ENCODE measurements at places on chromosomes 1 and 21.

DNA sequence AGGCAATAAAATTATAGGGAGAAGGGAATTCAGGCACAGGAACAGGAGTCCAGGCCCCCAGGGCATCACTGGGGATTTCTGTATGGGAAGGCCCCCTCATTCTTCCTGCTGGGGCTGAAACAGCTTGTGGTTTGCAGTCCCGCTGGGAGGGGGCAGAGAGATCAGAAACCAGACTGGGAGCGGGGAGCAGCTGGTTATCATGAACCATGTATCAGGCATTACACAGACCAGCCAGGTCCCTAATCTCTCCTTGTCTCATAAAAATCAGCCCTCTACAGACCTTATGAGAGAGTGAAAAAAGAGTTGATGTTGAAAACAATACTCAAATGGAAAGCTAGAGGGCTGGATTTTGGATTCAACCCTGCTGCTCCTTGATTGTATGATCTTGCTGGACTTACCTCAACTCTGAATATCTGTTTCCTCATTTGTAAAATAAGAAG lies 93.4 kb upstream of the F3 start:
- DNase-seq, result no peak

- no peak for DNase-seq
These were observed 114.3 kb downstream of the NMNAT2 start for GRCh38 chr1:183303901-183304300.

DNA sequence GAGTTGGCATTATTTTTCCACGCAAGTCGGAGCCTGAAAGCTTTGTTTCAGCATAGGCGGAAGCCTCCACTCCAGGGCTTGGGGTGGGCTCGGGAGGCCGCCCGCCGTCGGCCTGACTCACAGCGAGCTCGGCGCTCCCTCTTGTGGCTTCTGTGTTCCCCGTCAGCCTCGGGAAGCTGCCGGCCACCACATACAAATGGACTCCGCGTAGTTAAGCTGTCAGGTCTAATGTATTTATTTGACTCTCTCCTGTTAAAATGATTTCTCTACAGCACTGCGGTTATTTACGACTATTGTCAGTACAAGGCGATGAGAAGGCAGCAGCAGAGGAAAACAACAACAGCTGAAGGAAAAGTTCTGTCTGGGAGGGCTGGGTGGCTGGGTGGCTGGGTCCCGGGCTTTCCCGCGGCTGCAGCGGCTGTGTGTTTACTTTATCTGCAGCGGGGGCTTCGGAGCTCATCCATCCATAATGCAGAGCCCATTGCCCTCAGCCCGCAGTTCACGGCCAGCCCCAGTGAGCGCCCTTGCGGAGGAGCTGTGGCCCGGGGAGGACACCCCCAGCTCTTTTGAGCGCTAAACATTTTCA lies 375.7 kb upstream of the CAMK1G start:
- DNase-seq, result peak; percentile 91

- no peak for DNase-seq
These were observed 9.5 kb upstream of the ADORA3 start for GRCh38 chr1:111512931-111513330.

GRCh38 chr1:211741788-211742187 lies 66.4 kb upstream of the NEK2 start:
- DNase-seq, result no peak

- no peak for DNase-seq
These were observed 1.9 kb downstream of the TRMT13 start for GRCh38 chr1:100134872-100135271.

GRCh38 chr1:24364975-24365678 lies 46.0 kb downstream of the GRHL3 start:
- peak; percentile 64 for DNase-seq

GRCh38 chr21:21968810-21969209 lies 970.6 kb downstream of the NCAM2 start:
- no peak for DNase-seq

DNA sequence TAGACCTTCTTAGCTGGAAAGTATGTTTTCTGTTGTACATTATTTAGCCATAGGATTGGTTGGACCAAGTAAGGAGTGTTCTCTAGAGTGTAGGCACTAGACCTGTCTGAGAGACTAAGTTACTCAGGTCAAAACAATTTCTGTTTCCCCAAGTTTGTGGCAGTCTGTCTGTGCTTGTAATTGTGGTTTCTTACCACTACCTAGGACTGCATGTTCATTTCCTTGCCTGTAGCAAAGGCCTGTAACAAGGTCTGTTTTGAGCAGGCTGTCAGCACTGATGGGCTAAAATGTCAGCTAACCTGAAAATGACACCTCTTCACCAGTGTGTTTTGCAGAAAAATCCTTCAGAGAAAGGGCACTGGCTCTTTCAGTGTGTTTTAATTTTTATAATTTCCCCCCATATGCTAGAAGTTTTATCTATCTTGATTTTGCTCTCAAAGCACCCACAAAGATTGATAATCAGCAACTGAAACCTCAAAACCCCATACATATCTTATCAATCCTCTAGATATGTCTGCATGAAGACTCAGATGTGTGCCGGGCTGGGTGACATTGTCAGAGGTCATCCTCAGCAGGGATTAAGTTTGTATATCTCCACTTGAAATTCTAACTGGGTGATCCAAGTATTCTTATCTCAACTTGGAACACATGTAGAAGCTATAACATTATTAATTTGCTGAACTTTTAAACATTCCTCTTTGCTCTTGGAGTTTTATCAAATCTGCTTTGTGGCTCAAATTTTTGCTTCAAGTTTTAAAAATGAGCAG lies 50.7 kb upstream of the ST6GALNAC3 start:
- no peak for DNase-seq

- DNase-seq, result no peak
These were observed 57.4 kb downstream of the LGR6 start for GRCh38 chr1:202250982-202251381.

- DNase-seq, result no peak
These were observed 709 bp downstream of the GART start for GRCh38 chr21:33541105-33541711.

DNA sequence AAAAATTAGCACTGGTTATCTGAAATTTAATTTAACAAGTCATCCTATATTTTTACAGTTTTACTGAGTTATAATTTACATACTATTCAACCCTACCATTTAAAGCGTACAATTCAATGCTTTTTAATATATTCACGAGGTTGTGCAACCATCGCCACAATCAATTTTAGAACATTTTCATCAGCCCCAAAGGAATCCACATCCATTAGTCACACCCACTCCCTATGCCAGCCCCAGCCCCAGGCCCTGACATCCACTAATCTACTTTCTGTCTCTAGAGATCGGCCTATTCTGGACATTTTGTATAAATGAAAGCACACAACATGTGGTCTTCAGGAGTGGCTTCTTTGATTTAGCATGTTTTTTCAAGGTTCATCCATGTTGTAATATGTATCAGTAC lies 134.7 kb downstream of the PSMG1 start:
- DNase-seq, result no peak

DNA sequence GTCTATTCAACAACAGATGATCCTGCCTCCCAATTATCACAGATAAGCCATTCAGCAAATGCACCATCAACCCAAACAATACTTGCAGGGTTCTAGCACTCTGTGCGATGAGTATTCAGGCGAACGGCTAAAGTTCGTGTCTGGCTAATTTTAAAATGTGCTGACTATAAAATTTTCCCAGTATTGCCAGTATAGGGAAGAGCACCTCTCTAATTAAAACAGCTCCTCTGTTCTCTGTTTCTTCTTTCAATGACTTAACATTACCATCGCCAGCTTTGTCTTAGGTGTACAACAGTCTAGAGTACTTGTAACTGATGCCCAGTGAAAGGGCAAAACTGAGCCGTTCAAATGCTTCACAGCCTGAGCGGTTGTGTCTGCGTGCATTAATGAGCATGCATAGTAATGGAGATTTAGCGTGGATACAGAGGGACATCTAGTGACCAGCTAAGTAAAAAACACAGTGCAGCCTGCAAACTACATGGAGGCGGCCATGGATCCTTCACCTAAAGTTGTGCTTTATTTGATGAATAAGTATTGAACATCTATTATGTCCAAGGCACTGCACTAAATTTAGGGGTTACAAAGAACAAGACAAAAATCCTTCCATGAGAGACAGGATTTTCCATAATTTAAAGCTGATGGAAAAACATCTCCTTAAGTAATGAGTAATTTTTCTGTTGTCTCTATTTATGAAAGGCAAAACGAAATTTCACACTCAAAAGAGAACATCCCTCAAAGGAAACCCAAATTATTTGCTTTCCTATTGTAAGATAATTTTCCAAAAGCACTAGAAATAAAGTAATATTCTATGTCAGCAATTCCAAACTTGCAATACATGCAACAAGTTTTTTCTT lies 120.0 kb downstream of the SETD4 start:
- peak; percentile 88 for DNase-seq

- peak; percentile 100 for DNase-seq
These were observed at the start of gene FUBP1 for GRCh38 chr1:77978969-77979876. Gene FUBP1 (minus strand): TSS chr1:77979072. CDS start chr1:77979004, 68 bp downstream.

GRCh38 chr1:65420590-65421350 lies at the start of the genes LEPR and LEPROT:
Gene LEPR (plus strand): TSS chr1:65420668. CDS start chr1:65565566, 144,898 bp downstream.
Gene LEPROT (plus strand): TSS chr1:65420668. CDS start chr1:65420725, 57 bp downstream.
- peak; percentile 74 for DNase-seq

DNA sequence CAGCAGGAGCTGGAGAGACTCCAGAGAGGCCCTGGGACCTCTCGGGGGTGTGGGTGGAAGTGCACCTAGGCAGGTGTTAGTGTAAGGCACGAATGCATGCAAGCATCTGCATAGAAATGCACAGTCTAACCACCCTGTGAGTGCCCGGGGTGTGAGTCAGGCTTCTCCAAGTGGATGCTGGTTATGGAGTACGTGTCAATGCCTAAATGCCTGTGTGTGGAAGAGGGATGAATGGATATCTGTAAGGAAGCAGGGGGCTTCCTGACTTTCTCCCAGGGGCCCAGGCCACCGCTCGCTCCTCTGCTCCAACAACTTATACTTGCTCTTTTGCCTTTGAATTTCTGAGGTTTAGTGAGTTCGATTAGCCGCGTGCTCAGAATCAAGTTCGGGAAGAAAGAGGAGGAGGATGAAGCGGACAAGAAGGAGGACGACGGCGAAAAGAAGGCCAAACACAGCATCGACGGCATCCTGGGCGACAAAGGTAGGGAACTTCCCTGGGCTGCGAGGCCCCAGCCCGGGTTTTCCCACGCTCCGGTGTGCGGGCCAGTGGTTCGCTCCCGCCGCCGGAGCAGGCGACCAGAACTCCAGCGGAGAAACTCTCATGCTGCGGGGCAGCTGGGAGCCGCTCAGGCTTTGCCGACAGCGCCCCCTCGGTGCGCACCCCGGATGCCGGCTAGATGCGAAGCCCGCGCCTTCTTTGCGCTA lies 5.4 kb downstream of the PAX7 start:
- DNase-seq, result peak; percentile 29

GRCh38 chr1:212147581-212148033 lies 112.1 kb downstream of the DTL start:
- no peak for DNase-seq

- DNase-seq, result peak; percentile 40
These were observed 29.8 kb upstream of the NFIA start for GRCh38 chr1:61052395-61053225.

DNA sequence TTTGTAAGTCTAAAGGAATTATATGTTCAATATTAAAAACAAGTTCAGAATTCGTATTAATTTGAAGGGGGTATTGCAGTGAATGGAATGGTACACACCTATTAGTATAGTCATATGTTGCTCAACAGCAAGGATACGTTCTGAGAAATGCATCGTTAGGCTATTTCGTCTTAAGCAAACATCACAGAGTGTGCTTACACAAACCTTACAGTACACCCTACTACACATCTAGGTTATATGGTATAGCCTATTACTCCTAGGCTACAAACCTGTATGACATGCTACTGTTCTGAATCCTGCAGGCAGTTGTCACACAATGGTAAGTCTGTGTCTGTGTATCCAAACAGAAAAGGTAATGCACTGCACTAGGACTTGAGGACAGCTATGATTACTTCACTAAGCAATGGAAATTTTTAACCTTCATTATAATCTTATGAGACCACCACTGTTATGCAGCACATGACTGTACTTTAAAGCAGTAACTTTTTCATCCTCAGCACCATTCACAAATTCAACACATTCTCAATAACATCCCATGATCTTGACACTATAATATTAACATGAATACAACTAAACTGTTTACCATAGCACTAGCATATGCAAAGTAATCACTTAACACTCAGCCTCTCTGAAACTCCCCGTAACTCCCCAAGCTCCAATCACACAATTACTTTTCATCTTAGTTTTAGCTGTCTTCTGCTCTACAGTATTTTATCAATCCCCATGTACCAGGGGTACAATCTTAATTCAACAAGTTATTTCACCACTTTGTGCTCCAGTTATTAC lies 14.4 kb upstream of the PSMG1 start:
- no peak for DNase-seq

DNA sequence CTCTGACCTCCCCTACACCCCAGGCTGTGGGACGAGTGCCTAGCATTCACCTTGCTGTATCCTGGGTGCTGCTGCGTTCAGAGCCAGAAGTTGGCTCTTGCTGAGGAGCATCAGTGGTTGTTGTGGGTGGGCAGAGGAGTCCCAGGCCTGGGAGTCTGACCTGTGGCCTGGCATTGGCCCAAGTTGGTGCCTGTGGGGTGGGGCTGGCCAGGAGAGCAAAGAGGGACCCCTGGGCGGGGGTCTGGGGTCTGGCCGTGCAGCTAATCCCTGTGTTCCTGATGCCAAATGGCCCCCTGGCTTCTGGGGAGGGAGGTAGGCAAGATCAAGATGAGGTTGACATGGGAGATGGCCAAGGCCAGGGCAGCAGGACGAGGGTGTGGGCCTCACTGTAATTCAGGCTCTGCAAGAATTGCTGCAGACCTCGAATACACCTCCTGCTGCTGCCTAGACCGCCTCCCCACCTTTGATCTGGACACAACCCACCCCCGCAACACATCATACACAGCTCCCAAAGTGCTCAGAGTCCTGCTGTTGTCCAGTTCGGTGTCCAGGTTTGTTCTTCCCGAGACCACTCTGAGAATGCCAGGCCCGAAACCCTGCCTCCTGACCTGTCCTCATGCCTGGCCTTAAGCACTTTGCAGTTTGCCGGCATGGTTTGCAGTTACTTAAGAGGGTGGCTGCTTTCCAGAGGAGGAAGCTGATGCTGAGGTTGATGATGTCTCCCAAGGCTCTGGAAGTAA lies 28.7 kb downstream of the CDK18 start:
- no peak for DNase-seq

DNA sequence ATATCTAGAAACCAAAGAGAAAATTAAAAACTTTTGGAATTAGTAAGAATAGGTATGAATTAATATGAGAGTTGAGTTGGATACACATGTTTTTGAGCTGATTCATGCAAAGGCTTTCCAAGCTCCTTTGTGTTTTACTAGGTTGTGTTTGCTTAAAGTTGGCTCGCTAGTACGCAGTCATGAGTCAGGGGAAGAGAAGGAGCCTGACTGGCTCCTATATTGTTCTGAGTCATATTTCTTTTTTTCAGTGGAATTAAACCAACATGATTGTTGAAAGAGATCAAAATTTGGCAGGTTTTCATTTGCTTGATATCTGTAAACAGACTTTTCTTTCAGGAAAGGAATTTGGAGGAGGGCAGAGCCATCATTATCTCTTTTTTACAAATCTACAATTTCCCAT lies 66.7 kb downstream of the MAGI3 start:
- DNase-seq, result peak; percentile 18

- no peak for DNase-seq
These were observed 24.4 kb upstream of the AHCYL1 start for GRCh38 chr1:109959974-109960744.

DNA sequence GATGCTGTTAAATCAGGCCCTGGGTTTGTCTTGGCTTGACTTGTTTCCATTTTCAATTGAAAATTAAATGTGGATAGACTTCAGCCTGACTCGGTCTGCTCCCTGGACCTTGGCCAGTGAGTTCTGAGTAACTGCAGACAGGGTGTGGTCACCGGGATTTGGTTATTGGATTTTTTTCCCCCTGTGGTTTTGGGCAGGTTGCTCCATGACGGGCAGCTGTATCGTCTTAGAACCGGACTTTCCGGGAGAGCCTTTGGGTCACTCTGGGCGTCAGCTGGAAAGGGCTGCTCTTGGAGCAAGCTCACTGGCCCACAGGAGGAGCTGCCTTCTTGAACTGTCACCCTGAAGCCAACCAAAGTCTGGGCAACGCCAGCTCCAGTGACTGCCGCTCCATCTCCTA lies 75.0 kb downstream of the CLIC6 start:
- no peak for DNase-seq
